ENCODE measurements at places on chromosomes 11 and 22.

GRCh38 chr22:49046546-49047361 lies 780.9 kb downstream of the BRD1 start:
- no peak for DNase-seq

DNA sequence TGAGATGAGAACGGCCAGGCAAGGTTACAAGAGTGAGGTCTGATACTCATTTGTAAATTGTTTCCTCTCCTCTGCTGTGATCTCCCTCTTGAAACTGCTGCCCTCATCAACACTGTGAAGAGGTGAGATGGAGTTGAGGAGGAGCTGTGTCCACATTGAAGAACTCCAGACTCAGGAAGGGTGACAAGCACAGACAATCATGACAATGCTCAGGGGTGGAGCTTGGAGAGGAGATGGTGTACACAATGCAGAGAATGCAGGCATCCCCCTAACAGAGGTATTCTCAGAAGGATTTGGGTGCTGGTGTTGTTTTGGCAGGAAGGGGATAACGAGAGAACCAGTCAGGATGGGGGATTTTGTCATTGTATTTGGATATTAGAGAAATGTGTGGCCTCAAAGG lies 21.5 kb upstream of the MMP7 start:
- no peak for DNase-seq

DNA sequence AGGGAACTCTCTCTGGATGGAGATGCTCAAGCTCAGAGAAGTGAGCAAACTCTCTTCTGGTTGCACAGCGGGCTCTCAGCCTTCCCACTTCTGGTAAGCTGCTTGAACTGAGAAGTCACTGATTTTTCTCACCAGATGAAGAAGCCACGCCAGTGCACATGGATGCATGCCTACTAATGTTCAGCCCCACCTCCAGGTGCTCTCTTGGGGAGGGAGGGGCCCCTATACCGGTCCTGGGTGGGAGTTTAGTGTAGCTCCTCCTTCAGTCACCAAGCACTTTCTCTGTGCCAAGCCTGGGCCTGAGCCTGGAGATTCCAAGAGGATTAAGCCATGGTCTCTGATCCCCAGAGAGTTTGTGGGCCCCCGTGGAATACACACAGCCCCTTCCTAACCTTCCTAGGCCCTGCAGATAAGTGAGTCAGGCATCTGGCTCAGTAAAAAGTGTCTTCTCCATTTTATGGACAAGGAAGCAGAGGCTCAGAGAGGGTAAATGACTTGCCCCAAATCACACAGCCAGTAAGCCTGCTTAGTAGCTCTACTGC lies 142.2 kb downstream of the ST3GAL4 start:
- DNase-seq: no peak

GRCh38 chr11:2217211-2218030 lies 45.8 kb upstream of the TH start:
- no peak for DNase-seq

DNA sequence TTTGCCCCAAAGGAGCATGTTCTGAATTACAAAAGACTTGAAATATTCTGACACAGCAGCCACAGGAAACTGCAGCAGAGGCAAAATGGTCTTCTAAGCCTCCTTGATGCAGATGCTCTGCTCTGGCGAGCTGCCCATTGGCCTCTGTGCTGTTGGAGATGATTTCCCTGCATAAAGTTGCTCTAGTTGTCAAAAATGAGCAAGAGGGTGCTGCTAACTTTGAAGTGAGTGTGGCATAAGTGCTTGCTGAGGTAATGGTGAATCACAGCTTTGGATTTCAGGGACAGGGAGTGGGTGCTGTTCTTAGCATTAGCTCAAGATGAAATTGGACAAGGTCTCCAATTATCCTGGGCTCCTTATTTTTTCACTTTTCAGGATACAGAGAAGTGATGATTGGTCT lies 435.4 kb downstream of the TMEM135 start:
- DNase-seq: no peak

- no peak for DNase-seq
Observed at GRCh38 chr11:35746356-35747153, 84.0 kb downstream of the TRIM44 start.

- no peak for DNase-seq
Observed at GRCh38 chr22:32052936-32053791, 10.1 kb downstream of the SLC5A1 start.

- no peak for DNase-seq
Observed at GRCh38 chr22:24400726-24401596, 26.4 kb upstream of the ADORA2A start.

DNA sequence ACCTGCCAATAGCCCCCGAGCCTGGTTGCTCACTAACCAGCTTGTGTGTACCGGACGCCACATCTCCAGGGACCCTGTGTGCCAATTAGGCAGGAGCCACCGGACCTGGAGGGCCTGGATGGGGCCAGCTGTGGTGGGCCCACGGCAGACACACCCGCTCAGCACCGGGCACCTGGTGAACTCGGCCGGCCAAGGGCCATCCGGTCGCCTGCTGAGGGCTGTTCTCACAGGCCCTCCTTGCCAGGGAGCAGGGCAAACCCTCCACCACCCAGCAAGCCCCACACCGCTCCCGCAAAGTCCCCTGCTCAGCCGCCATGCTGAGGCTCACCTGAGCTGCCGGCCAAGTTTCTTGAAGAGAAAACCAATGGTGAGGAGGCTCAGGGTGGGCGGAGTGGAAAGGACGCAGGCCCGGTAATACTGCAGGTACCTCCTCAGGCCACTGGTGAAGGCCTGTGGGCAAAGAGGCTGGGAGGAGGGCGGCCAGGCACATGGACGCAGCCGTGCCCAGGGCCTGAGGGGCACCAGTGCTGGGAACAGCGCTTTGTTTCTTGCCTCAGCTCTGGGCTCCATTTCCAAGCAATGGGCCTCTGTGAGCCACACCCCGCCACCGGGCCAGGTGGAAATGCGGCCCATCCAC lies 17.1 kb downstream of the TUBGCP6 start:
- no peak for DNase-seq

GRCh38 chr11:117045196-117045595 lies 53.0 kb downstream of the SIK3 start:
- no peak for DNase-seq

DNA sequence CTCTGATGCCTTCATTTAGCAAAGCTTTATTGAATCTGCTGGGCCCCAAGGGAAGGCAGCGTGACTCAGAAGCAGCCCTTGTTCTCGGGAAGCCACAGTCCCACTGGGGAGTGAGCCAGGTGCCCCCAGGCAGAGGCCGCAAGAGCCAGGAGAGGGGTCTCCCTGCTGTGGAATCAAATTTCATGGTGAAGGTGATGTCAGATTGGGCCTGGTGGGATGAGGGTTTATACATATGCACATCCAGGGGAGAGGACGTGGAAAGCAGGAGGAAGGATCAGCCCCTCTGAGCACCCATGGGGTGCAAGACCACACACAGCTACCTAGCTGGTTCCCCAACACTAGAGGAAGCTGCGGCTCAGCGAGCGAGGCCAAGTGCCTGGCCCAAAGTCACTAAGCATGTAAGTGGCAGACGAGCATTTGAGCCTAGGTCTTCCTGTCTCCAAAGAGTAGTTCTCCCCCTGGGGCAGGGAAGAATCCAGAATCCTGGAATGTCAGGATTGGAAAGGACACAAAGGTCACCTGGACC lies 2.0 kb downstream of the SYNGR1 start:
- no peak for DNase-seq

DNA sequence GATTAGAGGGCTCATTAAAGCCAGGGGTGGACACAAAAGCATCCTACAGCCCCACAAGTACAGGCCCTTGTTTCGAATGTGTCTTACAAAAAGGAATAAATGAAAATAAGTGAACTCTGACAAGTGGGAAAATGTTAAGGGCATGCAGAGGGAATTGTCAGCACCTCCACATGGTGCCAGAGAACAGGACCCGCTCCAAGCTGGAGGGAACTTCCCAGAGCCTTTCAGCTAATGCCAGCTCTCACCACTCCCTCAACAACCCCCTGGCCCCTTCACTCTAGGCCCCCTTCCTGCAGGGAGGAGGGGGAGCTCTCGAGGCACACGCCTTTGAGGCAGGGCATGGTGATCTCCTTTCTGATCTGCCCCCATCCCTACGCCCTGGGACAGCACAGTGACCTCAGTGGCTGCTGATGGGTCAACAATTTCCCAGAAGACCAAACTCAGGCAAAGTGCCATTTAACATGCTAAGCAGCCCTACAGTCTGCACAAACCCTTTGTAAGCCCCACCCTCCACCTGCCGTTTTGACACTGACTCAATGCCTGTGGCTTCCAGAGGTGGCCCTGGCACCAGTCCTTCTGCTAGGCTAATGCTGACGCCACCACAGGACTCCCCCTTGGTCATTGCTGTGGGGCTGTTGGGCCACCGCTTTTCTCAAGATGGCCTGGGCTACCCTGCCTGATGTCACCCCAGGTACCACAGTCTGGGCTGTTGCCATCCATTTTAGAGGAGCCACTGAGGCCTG lies 12.5 kb upstream of the CHST1 start:
- DNase-seq: no peak

DNA sequence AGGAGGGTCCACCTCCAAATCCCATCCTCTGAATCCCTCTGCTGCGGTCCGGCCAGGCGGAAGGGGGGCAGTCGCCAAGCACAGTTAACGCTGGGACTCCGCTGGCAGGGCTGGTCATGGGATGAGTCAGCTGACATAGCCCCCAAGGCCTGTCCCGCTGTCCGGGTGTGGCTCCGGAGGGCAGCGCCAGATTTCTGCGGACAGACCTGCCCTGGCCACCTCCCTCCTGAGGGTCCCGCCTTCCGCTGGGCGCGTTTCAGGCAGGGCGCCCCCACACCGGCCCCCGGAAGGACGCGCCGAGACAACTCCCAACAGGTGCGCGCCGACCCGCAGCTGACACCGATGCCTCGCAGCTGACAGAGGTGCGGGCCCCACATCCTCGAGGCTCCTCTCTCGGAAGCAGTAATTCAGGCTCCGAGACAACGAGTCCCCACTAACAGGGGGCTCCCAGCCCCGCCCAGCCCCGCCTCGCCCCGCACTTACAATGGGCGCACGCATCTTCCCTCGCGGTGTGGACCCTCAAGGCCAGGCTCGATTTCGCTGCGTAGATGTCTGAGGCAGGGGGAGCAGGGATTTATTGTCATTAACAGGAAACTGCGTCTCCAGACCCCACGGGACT lies 607 bp downstream of the PLAAT3 start:
- no peak for DNase-seq

DNA sequence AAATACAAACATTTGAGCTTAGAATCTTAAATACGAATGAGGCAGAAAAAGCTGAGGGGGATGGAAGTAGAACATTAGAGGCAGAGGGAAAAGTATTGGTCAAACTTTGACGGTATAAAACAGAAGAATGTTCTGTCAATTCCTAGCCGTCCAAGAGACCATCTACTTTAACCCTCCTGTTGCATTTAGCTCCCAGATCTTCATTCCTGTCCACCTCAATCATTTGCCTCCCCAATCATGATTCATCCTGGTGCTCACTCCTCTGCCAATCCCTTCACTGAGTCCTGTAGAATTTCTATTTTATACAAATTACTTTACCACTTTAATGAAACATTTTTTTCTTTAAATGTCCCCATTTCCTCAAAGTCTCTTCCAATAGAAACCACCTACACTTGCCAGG lies 28.2 kb downstream of the C2CD3 start:
- DNase-seq: no peak

- no peak for DNase-seq
Observed at GRCh38 chr11:32429477-32429876, 5.9 kb downstream of the WT1 start.

GRCh38 chr11:34044664-34045485 lies 6.7 kb upstream of the CAPRIN1 start:
- no peak for DNase-seq

GRCh38 chr11:61048368-61049062 lies 53.8 kb upstream of the CD5 start:
- no peak for DNase-seq

GRCh38 chr11:19625438-19625837 lies 87.2 kb upstream of the NAV2 start:
- DNase-seq: no peak

- no peak for DNase-seq
Observed at GRCh38 chr11:46874586-46874985, 28.5 kb upstream of the CKAP5 start.

- DNase-seq: no peak
Observed at GRCh38 chr11:109236696-109237095, 185.3 kb upstream of the C11orf87 start.

GRCh38 chr11:2567026-2567671 lies 122.3 kb downstream of the KCNQ1 start:
- no peak for DNase-seq

DNA sequence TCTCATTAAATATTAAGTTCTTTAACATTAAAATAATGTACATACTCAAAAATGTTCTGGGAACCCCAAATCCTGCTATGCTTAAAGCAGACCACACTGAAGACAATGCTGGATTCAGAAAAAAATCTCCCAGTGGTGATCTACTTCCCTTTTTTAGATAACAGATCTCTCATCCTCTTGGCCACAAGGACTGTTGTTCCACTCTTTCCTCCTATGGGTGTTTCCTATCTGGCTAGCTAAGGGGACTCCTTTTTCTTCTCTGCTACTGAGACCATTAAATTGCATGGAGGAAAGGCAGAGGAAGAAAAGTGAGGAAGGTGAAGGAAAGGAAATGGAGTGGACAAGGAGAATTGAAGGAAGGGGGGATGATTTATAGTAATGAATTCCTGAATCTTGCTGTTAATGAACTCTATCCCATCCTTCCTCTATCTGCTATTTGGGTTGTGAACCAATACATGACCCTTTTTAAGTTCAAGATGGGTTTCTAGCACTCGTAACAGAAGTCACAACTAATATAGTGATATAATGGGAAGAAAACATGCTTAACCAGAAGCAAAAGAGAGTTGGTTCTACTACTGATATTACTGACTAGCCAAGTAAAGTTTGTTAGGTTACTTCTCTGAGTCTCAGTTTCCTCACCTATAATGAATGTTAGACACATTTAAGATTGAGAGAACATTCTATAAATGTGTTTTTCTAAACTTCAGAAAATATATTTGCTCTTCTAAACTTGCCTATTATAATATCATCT lies 53.2 kb downstream of the PIK3C2A start:
- DNase-seq: no peak

DNA sequence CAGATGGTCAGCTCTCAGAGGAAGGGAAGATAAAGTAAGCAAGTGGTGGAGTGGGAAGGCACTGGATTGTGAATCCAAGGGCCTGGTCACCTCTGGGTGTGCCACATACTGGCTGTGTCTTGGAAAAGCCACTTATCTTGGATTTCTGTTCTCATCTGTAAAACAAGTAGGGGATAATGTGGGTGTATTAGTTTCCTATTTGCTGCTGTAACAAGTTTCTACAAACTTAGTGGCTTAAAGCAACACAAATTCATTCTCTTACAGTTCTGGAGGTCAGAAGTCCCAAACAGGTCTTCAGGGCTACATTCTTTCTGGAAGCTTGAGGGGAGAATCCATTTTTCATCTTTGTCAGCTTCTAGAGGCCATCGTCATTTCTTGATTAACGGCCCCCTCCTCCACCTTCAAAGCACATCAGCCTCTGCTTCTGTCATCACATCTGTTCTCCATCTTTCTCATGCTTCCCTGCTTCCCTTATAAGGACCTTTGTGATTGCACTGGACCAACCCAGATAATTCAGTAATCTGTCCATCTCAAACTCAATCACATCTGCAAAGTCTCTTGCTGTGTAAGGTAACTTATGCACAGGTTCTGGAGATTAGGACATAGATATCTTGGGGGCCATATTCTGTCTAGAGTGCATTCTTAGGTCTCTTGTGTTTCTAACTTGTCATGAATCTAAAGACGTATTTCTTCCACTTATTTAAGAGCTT lies 75.9 kb downstream of the C22orf31 start:
- no peak for DNase-seq

GRCh38 chr11:69075421-69076128 lies 26.8 kb downstream of the TPCN2 start:
- DNase-seq: no peak
